IPS DF 19.7 (cell line): ENCODE measurements at places on chromosomes 6 and 20.

DNA sequence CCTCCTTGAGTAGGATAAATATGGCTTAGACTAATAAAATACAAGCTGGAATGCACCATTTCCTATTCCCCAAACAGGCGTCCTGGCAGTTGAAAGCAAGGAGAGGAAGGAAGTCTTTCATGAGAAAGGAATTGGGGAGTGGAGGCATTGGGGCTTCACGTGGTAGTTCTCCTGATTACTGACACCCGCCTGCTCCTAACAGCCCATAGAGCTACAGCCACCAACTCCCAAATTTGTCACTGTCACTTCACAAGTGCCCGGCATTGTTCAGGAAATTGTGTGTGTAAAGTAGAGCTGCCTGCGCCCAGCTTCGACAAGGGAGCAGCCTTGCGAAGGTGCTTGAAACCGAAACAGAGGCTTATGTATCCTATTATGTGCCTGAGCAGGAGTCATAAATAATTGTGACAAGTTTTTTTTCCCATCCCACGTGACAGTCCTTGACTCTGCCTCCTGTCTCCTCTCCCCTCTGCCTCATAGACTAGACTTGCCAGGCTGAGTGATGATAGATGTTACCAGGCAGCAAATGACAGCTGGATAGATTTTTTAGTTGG is 301.7 kb upstream of the ZFP64 start:
- DNase-seq: no peak

DNA sequence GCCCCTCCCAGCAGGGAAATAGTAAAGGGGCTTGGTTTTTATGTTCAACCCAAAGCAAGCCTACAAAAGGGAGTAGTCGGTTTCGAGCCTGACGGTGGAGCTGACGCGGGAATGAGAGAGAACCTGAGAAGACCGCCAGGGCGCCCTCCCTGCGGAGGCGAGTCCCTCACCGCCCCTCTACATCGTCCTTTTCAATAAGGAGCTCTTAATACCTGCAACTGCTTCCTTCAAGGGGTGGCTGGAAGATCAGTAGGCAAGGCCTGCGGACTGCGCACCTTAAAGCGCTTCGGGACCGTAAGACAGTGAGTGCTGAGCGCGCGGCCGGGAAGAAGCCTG is 709 bp upstream of the ZNF76 start:
- DNase-seq: no peak

DNA sequence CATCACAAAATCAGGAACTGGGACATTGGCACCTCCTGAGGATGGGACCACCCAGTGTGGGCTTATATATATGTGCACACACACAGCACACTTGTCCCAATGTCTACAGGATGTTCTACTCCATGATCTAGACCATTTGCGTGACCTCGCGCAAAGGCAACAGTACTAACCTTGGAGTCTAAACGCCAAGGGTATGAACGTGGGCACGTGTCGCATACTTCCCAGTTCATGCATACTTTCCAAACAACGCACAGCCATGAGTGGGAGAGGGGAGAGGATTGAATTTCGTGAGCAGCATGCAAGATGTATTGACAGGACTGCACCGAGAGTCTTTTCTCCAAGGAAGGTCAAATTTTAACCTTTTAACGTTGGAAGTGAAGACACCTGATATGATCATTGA is 214.2 kb upstream of the QKI start:
- DNase-seq: no peak

GRCh38 chr6:121694389-121694788 is 258.9 kb downstream of the GJA1 start:
- DNase-seq: no peak

DNA sequence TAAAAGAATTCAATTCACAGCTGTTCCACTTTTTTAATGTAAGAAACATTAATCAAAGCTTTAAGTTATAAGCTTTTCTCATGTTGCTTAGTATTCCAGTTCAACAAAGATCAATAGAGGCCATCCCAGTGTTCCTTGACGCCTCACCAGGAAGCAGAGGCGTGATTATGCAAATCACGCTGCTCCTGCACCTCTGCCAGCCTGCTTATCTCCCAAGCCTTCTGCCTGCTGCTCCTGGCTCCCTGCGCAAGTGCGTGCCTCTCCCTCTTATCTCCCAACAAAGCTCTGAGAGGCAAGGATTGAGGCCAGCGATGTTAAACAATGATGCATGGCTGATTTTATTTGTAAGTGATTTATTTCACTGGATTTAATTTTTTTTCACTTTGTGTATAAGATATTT is 42.8 kb downstream of the INSM1 start:
- peak; percentile 15 for DNase-seq

- DNase-seq: no peak
These were observed 73.2 kb downstream of the LY86 start for GRCh38 chr6:6661684-6662083.

GRCh38 chr20:63819224-63819921 is 11.7 kb downstream of the ZBTB46 start:
- DNase-seq: no peak

GRCh38 chr6:34055223-34055933 is 90.5 kb downstream of the GRM4 start:
- DNase-seq: peak; percentile 15

- DNase-seq: no peak
These were observed 20.3 kb downstream of the TRAF3IP2 start for GRCh38 chr6:111585241-111585973.

GRCh38 chr20:32965581-32966373 is 38.5 kb downstream of the SUN5 start:
- no peak for DNase-seq

DNA sequence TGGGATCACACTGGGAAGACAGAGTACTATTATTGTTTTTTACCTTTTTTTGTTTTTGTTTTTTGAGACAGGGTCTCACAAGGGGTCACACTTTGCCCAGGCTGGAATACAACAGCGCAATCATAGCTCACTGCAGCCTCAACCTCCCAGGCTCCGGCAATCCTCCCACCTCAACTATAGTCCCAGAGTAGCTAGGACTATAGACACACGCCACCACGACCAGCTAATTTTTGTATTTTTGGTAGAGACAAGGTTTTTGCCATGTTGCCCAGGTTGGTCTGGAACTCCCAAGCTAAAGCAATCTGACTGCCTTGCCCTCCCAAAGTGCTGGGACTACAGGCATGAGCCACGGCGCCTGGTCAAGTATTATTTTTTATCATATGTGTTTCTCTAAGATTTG is 81.0 kb downstream of the ZMYND8 start:
- no peak for DNase-seq

DNA sequence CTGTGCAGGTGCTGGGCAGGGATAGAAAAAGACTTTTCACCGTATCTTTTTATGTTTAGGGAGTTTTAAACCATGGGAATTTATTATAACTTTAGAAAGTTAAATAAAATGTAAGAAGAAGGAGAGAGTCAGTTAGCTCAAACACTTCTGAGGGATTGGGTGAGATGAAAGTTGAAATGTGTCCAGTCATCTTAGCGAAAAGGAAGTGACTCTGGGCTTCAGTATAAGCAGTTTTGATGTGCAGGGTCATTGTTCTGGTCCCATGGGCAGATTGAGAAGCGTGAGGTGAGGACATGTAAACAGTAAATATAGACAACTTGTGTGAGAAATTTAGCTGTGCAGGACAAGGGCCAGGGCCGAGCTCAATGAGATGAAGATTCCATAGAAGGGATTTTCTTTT is 66.9 kb downstream of the TOX2 start:
- DNase-seq: no peak

GRCh38 chr6:127053032-127053874 is 65.2 kb upstream of the RSPO3 start:
- DNase-seq: no peak

GRCh38 chr20:20223981-20224380 is 143.9 kb upstream of the INSM1 start:
- DNase-seq: no peak

DNA sequence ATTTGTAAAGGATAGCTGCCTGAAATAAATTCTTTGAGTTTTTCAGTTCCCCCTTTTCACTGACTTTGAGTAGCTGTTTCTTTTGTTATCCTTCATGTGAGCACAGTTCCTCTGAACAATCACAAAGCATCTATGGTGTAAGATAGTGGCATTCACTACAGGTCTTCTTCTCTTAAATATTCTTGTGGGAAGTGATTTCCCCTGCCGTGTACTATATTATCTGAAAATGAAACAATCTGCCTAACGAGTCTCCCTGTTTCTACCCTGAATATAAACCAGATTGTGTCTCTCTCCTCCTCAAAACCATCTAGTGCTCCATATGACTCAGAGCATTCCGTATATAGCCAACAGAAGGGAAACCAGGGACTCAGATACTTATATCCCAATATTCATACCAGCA is 380.1 kb upstream of the SOX4 start:
- DNase-seq: no peak

DNA sequence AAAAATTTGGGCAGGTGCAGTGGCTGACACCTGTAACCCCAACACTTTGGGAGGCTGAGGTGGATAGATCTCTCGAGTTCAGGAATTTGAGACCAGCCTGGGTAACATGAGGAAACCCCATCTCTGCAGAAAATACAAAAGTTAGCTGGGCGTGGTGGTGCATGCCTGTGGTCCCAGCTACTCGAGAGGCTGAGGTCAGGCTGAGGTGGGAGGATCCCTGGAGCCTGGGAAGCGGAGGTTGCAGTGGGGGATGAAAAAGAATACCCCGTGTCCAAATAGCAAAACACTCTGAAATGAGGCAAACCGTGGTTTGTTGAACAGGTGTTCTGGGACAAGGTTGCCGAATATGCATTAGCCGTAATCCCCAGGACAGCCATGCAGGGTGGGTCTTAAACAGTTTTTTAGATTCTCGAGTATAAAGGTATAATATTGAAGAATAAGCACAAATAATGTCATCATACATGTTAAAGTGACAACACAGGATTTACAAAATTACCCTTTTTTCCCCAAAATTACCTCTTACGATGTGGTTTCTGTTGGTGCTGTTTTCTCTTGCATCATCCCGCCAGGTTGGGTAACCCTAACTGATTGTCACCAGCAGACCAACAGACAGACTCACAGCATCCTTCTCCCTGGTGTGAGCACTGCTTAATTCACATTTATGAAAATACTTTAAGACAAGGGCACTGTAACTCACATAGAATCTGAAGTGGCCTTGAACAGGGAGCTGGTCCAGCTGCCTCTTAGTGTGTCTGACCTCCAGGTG is 9.1 kb downstream of the DNAJC5 start:
- DNase-seq: no peak

GRCh38 chr6:36443471-36444428 is 950 bp downstream of the KCTD20 start:
- DNase-seq: no peak

DNA sequence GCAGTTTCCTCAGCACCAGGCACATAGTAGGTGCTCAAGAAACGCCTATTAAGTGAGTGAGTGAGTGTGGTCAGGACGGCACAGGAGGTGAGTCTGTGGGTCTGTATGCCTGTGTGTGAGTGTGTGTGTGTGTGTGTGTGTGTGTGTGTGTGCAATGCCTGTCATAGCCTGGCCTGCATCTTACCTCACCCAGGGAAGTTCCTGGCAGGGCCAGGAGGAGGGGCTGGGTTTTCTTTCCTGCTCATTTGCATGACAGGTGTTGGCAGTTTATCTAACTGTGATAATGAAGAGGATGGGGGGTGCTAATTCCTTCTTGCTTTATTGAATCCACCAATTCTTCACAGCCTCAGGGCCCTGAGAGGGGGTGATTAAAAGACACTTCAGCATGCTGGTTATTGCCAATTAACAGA is 146.7 kb upstream of the MLN start:
- no peak for DNase-seq

DNA sequence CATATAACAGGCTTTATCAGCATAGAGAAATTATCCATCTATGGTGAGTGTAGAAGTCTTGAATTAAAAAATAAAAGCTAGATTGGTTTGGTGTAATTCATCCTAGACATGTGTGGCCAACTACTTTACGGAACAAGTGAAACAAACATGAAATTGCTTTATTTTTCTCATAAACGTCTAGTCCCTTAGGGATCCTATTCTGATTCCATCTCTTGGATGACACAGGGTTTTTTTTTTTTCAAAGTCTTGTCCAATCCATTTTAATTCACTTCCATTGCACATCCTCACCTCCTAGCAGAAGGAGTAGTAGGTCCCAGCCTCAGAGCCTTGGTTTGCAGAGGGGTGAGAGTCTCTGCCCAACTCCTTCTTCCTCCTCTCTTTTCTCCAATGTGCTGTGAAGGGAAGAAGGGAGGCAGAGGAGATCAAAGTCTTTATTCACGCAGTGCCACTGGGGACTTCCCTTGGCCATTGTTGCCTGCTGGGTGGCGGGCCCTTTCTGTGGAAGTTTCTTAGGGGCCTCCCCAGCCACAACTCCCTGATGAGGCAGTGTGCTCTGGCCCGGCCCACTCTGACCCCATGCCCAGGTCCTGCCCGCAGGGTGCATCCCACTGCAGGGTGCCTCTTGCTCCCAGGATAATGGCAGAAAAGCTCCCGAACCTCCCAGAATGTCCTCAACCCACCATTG is 104.4 kb upstream of the SNX9 start:
- no peak for DNase-seq

GRCh38 chr6:40586369-40587201 is 579 bp downstream of the LRFN2 start:
- DNase-seq: no peak
